Frontal cortex (tissue), 4 donors: ENCODE measurements at places on chromosomes 11 and 22. TPM values are rescaled to one million over a fixed set of nuclear protein-coding genes. Genes with fewer than 3 reads are reported as not detected.

DNA sequence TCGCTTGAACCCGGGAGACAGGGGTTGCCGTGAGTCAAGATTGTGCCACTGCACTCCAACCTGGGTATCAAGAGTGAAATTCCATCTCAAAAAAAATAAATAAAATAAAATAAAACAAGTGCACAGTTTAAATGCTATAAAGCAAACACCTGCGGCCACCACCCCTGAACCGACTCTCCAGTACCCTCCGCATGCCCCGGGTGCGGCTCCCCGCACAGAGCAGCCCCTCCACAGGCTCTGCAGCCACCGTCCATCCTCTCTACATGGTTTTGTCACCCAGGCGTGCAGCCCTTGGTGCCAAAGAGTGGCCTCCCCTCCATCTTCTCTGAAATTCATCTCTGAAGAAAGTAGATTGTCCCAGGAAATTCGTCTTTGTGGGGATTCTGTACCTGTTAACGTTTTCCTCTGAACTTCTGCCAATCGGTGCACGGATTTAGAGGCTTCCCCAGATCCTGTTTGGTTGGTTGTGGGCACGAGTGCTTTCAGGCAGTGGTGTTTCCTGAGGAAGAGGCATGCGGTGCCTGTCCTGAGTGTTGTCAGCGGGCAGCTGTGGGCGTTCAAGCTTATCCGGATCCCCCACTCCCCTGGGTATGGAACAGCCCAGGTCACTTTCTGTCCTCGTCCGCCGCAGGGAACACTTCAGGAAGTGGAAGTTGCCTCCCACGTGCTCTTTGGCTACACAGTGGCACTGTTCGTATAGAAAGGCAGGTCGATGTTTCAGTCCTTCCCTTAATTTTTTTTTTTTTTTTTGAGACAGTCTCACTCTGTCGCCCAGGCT is 4.1 kb downstream of the MIOX start:
- no peak for DNase-seq

DNA sequence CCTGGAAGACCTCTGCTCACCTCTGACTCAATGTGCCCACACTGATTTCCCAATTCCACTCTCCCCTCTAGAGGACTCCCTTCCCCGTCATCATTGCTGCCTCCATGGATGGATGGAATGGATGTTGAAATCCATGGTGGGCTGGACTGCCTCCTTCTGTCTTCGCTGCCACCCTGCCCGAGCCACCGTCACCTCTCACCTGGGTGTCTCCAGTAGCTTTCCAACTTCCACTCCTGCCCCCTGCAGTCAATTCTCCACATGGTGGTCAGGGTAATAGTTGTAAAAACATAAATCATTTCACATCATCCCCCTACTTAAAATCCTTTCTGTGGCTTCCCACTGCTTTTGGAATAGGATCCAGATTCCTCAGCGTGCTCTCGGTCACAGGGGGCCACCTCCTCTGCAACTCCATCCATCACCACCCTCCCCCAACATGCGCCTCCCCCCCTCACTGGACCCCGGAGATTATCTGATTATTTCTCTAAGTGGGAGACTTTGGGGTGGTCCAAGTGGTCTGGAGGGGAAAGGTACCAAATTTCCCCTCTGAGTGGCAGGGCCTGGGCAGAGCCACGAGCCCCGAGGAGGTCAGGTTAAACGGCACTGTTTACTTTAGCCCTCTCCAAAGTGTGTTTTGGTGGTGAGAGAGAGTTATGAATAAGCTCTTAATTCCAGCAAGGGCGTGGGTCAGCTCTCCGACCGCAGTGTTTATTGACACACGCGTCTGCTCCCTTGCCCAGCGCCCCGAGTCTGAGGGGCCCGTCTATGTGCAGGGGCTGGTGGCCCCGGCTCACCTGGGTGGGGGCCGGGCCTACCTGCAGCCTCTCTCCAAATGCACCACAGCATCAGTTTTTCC is 313.7 kb downstream of the MN1 start:
- DNase-seq: no peak

SLC1A2 gene
- 161 TPM for total RNA-seq

- no peak for DNase-seq
Observed at GRCh38 chr11:120612513-120613263, 101.1 kb downstream of the GRIK4 start.

GRCh38 chr11:15216678-15217077 is 102.0 kb downstream of the INSC start:
- DNase-seq: no peak

GRCh38 chr11:46247659-46248058 is 29.8 kb upstream of the CREB3L1 start:
- no peak for DNase-seq

- no peak for DNase-seq
Observed at GRCh38 chr11:116217006-116217405, 555.8 kb downstream of the BUD13 start.

DNA sequence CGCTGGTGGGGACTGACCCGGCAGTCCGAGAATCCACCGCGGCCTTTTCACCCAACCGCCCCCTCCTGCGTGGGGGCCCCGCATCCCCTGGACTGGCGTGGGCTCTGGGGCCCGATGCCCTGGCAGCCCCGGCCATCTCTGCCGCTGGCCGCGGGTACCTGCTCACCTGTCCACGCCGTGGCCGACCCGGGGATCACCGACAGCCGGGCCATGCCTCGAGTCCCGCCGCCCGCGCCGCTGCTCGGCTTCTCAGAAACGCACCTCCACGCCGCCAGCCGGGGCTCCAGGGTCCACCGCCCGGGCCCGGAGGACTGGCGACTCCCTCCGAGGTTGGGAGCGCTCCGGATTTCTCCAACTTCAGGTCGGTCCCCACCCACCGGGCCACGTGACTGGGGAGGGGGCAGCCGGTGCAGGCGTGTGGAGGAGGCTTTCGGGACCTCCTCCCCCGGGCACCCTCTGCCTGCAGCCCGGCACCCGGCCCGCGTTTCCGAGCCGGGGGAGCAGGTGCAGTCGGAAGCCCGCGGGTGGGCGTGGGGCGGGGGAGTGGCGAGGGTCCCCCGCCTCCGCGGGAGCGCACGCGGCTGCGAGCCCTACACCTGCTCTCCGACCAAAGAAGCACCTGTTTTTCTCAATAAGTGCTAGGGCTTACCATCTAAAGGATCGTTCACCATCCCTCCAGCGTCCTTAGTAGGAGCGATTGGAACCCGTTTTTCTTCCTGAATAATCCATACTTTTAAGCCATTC is 554 bp upstream of the NRIP3 start:
- peak; percentile 37 for DNase-seq

UPK3A gene
- total RNA-seq: not detected
